ENCODE measurements at places on chromosomes 7 and 10.

DNA sequence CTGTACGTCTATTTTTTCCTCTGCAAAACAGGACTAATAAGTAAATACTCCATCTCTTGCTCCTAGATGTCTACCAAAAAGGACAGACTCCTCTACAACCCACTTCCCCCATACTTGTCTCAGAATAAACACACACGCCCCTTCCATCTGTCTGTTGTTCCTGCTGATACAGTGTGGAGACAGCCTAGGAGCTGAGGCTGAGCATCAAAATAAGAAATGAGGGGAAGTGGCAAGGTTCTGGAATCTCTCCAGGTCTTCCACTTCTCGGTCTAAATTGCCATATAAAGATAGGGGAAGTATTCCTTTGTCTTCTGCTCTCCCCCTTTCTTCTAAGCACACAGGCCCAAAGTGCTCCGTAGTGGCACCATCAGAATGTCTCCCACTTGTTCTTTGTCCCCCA is 30.8 kb upstream of the VSIR start:
- no peak for DNase-seq

- DNase-seq: no peak
Observed at GRCh38 chr10:22637491-22637890, 76.9 kb downstream of the PIP4K2A start.

GRCh38 chr7:84042110-84042539 is 152.5 kb downstream of the SEMA3A start:
- DNase-seq: no peak

- no peak for DNase-seq
Observed at GRCh38 chr10:125368146-125368545, 207.8 kb upstream of the CTBP2 start.

DNA sequence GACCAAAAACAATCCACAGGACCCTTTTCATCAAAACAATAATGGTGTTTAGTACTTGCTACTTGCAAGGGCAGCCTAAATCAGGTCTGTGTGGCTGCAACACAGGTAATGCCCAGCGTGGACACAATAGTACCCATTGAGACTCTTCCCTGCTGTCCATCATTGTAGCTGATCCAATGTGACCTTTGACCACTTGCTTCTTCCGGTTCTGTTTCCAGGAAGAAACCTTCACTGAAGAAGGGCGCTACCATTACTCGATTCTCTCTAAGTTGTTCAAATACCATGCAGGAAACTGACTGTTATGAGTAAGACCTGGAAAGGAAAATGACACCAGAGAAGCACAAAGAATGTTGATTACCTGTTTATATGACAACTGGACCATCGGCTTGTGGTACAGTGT is 1077.3 kb downstream of the KCNMA1 start:
- DNase-seq: no peak

DNA sequence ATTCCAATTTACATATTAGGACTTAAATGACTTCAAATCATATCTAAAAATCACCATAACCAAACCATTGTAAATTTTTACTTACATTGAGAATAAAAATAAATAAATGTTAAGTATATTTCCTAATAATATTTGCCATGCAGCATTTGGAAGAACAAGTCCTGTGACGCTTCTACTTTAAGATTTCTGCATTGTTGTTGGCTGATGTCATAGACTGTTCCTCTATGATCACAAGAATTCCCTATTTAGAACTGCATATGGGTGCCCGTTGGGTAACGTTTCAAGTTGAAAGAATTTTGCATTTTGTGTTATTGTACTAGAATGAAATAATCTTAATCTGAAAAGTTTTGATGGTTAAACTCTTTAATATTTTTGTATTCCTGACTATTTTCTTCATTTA is 5.1 kb upstream of the ITGB1 start:
- no peak for DNase-seq

- DNase-seq: no peak
Observed at GRCh38 chr10:51297438-51297837, 223.2 kb downstream of the PRKG1 start.

- DNase-seq: no peak
Observed at GRCh38 chr10:106997721-106998120, 166.8 kb downstream of the SORCS1 start.

DNA sequence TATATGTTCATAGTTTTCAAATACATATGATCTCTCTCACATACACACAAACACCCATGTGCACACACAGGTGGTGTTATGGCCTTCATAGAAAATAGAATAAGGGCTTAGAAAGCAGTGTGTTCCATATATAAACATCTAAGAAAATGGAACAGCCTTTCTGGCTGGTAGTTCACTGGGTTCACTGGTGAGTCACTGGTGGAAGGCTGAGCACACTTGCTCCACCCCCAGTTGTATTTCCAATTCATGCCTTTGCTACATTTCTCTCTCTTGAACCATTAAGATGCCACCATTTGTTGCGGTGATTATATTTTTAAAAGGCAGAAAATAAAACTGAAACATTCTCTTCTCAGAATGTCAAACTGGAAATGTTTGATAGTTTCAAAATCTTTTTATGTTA is 252.1 kb downstream of the GLI3 start:
- no peak for DNase-seq

DNA sequence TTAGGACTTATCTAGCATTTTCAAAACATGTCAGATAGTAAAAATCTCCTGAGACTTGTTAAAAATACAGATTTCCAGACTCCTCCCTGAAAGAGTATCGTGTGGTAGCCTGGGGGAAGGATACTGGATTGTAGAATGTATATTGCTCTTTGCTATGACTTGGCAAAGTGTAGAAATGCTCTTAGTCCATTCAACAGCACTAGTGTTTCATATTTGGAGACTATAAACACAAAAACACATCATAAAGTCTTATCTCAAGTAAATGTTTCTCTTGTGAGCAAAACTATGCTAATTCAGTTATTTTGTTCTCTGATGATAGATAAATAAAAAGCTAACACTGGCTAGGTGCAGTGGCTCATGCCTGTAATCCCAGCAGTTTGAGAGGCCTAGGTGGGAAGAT is 137.5 kb upstream of the PRPS1L1 start:
- no peak for DNase-seq

DNA sequence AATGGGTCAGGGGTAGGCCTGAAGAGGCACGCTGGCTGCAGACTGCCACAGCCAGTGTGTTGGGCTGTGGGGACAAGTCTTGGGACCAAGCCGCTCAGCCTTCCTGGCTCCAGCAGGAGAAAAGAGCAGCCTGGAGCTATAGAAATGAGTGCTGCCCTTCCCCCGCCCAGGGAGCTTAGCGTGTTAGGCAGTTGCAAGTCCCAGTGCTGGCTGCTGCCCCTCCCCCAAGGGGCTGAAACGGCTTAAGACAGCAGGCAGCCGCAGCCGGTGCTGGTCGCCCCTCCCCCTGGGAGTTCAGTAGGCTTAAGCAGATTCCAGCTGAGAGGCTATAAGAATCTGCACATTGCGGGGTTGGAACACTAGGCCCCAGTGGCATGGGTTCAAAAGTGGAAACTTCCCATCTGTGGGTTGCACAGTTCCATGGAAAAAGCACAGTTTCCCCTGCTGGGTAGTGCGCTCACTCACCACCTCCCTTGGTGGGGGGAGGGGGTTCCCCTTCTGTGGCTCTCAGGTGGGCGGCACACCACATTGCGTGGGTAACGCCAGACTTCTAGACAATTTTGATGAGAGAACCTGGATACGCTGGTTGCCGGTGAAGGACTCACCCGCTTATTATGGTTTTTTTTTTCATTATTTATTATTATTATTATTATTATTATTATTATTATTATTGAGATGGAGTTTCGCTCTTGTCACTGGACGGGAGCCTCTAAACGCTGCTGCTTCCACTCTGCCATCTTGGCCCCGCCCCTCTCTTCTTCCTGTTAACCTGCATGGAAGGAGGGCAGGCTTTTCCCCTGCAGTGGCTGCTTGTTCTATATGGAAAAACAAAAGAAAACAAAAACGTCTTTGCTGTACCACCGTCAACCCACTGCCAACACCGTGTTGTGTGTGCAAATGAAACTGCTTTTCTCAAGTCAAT is 151.1 kb downstream of the CXCL12 start:
- DNase-seq: no peak

GRCh38 chr10:133135116-133135465 is 24.9 kb upstream of the KNDC1 start:
- DNase-seq: no peak

DNA sequence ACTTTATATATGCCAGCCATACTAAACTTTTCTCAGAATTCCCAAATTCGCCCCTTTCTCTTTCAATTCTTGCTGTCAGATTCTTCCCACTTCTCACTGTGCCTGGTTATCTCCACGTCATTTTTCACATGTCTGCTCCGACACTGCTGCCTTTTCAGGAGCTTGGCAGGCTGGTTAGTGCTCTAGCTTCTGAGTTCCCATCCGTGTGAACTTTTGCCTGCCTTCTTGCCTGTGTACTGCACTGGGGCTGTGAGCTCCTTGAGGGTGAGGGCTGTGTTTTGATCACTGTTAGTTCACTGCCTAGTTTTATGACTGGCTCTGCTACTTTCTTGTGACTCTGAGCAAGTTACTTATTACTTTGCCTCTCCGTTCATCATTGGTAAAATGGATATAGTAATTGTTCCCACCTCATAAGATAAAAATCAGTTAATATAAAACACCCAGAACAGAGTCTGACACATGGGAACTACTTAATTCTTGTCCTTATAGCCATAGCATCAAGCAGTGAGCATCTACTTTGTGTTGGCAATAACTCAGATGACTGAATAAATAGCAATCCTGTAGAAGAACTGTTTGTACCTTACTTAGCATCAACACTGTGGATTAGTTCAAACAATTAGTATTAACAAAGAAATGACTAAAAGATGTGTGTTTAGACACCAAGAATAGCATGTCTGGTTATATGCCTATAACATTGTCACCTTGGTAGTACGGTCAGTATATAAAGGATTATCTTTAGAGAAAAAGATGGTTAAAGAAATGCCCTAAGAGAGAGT is 5.5 kb downstream of the GSTO1 start:
- DNase-seq: no peak

- DNase-seq: no peak
Observed at GRCh38 chr7:38829488-38830165, 79.4 kb downstream of the VPS41 start.

DNA sequence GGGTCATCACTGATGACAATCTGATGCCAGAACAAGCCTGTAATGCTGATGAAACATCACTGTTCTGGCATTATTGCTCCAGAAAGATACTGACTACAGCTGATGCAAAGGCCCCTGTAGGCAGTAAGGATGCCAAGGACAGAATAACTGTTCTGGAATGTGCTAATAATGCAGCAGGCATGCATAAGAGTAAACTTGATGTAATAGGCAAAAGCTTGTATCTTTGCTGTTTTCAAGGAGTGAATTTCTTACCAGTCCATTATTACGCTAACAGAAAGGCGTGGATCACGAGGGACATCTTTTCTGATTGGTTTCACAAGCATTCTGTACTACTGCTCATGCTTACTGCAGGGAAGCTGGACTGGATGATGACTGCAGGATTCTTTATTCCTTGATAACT is 18.7 kb downstream of the LCOR start:
- DNase-seq: no peak

DNA sequence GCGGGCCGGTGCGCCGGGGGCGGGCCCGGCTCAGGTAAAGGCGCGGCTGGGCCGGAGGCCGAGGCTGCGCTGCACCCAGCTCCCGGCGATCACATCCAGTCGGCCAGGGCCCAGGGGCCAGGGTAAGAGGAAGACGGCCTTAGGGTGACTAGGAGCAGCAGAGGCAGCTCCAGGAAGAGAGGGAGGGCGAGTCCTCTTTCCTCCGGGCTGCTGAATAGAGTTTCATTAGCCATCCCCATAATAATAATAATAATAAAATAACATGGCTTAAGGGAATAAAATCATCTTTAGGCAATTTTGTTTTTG is 44.8 kb upstream of the CDK1 start:
- DNase-seq: no peak

DNA sequence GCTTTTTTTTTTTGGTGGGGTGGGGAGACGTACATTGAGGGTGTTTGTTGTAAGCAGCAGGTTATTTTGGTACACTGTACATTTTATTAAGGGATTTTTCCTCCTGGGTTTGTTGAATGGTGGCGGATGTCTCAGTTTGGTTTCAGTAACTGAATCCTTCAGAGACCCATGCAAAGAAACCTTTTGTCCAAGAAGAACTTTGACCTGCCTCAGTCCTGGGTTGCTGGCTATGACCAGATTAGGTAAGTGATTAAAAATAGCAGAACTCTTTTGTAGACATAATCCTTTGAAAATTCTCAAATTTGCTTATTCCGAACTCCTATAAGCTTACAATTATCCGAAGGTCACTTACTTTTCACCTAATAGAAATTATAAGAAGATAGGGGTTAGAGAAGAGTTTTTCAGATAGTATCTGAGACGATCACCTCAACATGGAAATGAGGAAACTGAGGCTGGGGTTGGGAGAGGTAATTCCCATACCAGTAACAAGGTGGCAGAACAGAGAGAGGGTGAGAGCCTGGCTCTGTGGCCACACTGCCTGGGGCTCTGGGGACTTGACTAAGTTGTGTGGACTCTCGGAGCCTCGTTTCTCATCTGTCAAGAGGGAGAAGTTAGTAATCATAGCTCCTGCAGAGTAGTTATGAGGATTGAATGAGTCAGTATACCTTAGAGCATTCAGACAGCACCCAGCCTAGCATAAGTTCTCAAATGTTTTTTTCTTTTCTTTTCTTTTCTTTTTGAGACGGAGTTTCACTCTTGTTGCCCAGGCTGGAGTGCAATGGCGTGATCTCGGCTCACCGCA is 87.4 kb downstream of the CCNY start:
- DNase-seq: no peak

DNA sequence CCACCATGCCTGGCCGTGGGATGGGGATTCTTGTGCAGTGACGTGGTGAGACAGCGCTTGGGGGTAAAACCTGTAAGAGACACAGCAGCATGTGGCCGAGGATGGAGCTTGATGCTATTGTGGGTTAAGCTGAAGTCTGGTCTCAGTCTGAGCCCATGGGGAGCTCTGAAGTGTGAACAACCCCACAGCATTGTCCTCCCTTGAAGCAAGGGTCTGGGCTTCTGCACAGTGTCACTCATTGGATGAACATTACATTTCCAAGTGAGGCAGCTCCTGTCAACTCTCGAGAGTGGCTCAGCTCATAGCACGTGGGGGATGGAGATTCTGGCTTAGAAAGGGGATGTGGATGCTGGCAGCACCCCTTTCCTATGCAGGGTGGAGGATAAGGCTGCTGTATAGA is 32.2 kb upstream of the ZNF438 start:
- DNase-seq: no peak

DNA sequence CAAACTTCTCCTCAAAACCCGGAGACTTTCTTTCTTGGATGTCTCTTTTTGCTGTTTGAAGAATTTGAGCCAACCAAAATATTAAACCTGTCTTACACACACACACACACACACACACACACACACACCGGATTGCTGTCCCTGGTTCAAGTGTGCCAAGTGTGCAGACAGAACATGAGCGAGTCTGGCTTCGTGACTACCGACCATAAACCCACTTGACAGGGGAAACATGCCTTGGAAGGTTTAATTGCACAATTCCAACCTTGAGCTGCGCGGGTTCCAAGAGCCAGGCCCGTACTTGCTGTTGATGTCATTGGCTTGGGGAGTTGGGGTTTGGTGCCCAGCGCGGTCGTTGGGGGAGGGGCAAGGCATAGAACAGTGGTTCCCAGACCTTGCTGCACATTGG is 1.7 kb downstream of the EGFR start:
- DNase-seq: no peak

- no peak for DNase-seq
Observed at GRCh38 chr10:60414111-60414510, 24.4 kb upstream of the ANK3 start.
